ENCODE measurements at places on chromosomes 7 and 10.
A peak's percentile ranks its signal among the peaks of the same experiment; 100 is the strongest.

- no peak for DNase-seq
These were observed 2.8 kb upstream of the AHCYL2 start for GRCh38 chr7:129222064-129222463.

GRCh38 chr7:130939321-130940095, 205.5 kb upstream of the KLF14 start:
- no peak for DNase-seq

- DNase-seq = no peak
These were observed 120.1 kb upstream of the STK17A start for GRCh38 chr7:43462836-43463235.

DNA sequence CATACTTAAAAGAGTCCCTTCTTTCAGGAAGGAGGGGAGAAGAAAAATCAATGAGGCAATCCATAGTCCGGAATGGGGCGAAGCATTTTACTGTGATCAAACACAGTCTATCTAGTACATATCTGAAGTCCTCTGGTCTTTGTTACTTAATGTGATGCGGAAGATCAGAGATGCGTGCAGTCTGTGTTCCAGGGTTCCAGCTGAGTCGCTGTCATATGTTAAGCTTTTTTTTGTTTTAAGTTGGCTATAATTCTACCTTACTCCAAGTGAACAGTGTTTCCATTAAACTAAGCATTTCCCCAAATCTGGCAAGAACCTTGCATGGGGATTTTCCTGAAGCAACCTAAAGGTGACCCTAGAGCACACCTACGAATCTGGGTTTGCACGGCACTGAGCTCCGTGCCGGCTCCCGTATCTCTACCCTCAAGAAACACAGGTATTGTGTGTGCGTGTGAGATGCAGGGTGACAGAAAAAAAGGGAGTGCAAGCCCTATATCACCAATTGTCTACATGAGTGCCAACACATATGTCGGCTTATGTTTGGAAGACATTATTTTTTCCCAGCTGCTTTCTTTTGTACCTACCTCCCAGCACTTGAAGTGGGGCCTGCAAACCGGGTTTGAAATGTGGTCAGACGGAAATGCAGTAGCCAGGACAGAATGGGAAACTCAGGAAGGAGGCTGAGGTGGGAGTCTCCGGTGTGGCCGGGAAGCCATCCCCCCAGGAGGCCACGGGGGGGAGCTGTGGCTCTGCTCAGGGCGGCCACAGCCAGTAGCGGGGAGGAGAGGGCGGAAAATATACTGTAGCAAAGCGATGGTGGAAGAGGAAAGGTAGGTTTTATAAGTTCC, 435.8 kb upstream of the MGMT start:
- peak; percentile 58 for DNase-seq

DNA sequence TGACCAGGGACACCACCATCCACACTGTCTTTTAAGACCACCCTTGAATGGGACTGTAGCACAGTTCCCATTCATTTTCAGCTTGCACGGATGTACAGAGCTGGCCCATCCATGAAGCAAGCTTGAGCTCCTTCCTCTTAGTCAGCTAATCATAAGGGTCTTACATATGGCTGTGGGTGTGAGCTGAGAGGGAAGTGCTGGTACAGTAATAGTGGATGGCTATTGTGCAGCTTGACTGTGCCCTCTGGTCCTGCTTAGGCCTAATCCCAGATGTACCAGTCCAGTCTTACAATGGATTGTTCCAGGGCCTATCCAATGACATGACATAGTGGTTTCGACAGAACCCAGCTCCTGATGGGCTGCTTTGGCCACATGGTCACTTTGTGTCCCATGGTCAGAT, 96.9 kb upstream of the ZNF438 start:
- DNase-seq = no peak

All from A549 (cell line).